ENCODE measurements at places on chromosomes 13 and 19.

- DNase-seq: peak; percentile 25
These were observed 30.8 kb downstream of the KLF2 start for GRCh38 chr19:16355293-16356043.

GRCh38 chr13:113648216-113648610 is 9.8 kb downstream of the ATP4B start:
- no peak for DNase-seq

DNA sequence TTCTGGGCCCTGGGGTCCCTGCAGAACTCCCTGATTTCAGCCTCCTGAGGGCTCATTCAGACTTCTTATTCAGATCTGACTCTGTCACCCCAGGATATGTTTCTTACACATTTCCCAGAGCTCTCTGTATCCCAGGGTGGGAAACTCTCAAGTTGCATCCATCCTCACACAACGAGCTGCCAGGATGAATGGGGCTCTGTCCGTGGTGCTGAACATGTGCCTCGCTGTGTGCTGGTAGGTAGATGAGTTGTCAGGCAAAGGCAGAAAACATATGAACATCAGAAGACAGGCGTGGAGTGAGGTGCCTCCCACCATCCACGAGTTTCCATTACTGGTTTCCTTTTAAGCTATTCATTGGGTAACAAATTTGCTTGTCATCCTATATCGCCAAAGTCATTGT is 11.4 kb upstream of the IGFL1 start:
- no peak for DNase-seq

DNA sequence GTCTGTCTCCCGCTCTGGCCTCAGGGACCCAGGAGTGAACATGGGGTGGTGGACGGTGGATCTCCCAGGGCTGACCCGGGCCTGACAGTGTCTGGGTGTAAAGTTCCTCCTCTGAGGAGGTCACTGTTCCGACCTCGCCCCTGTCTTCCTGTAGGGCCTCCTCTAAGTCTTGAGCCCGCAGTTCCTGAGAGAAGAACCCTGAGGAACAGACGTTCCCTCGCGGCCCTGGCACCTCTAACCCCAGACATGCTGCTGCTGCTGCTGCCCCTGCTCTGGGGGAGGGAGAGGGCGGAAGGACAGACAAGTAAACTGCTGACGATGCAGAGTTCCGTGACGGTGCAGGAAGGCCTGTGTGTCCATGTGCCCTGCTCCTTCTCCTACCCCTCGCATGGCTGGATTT is at the start of gene SIGLEC9:
Gene SIGLEC9 (plus strand): TSS at position 178 of the 400 bp plus-strand sequence. CDS start 69 bp downstream, at position 247.
- DNase-seq: no peak

DNA sequence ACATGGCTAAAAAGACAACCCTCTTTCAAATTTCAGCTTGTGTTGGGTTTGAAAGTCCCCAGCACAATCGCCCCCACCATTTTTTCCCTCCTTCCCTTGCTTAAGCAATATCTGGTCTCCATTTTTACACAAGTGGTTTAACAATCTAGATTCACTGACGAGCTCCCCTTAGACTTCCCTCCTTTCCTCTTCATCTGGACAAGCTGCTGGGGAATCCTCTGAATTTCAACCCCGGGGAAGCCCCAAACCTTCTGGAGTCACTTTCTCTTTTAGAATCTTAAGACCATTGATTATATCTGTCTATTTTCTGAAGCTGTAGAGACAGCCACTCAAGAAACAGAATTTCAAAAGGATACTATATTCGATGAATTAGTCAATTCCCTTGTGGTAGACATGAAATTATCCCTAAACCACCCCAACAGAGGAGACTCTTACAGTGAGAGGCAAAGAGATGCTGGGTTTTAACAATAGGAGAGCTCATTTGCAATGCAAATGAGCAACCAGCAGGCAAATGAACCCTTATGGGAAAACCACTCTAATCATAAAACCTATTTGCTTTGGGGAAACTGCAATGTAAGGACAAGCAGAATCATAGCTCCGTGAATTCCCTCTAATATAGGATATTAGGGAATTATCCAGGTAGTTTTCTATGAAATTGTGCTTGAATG is 78.9 kb downstream of the TEX26 start:
- no peak for DNase-seq

DNA sequence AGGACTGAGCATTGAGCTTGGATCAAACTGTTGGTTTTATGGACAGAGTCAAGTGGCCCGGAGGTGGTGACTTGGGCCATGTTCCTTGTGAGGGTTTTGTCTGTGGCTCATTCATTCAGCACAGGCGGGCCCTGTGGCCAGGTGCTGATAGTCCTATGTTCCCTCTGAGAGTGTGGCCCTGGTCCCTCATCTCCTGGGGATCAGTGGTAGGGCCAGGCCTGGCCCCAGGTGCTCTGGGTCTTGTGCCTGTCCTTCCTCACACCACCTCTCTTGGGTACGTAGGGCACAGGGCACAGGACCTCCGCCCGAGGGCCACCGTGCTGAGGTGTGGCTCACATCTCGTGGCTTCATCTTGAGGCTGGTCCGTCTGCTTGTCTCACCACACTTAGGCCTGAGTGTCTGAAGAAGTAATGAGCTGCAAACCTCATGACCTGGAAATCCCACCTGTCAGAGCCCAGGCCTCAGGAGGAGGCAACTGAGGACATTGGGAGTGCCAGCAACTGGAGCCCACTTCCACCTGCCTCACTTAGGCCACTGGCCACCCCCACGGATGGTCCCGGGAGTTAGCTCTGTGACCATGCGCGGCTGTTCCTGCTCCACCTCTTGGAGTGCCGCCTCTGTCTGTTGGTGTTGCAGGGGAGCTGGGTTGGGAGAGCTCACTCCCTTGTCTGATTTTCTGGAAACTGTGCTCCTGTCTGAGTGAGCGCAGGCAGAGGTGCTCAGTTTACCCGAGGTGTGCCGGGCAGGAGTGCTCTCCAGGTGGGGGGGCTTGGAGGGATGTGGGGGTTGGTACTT is 53.4 kb downstream of the KDM4B start:
- DNase-seq: no peak

GRCh38 chr13:89577301-89577700 is 1770.2 kb upstream of the MIR17HG start:
- DNase-seq: no peak

- DNase-seq: no peak
These were observed 253.2 kb downstream of the SUCLA2 start for GRCh38 chr13:47747901-47748300.

- peak; percentile 19 for DNase-seq
These were observed 967 bp downstream of the DBP start for GRCh38 chr19:48635966-48636858.

GRCh38 chr19:10998666-10999065 is 37.8 kb downstream of the SMARCA4 start:
- DNase-seq: no peak

- DNase-seq: no peak
These were observed 178.2 kb upstream of the TSHZ3 start for GRCh38 chr19:31527443-31527842.

DNA sequence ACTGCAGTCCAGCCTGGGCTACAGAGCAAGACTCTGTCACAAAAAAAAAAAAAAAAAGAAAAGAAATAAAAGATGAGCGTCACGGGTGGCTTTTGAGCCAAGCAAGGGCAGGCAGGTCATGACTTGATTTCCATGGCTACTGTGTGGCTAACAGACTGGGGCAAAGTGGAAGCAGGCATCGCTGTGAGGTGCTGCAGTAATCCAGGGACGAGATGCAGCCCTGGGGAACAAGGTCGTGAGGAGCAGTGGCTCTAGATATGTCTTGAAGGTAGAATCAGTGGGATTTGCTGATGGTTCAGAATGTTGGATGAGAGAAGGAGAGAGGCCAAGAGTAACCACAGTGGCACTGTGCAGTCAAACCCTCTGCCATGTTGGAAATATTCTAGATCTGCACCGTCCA is 14.2 kb downstream of the HAS1 start:
- DNase-seq: no peak

All from central memory CD4-positive, alpha-beta T cell (primary cell).